ENCODE measurements at places on chromosomes 6 and 20.

DNA sequence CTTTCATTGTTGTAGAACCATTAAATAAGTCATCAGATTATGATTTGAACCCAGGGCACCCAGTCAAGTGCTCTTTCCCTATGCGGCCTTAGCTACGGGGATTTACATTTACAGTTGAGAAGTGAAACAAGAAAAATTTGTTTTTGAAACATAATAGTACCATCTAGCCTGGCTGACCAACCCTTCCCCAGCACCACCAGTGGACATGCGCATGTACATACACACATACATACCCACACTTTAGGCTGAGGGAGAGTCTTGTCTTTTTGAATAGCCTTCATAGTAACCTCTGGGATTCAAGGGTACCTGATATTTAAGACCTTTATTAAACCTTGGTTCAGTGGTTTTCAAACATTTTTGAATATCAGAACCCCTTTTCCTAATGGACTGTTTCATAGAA, 33.8 kb downstream of the SCAND1 start:
- DNase-seq: no peak

DNA sequence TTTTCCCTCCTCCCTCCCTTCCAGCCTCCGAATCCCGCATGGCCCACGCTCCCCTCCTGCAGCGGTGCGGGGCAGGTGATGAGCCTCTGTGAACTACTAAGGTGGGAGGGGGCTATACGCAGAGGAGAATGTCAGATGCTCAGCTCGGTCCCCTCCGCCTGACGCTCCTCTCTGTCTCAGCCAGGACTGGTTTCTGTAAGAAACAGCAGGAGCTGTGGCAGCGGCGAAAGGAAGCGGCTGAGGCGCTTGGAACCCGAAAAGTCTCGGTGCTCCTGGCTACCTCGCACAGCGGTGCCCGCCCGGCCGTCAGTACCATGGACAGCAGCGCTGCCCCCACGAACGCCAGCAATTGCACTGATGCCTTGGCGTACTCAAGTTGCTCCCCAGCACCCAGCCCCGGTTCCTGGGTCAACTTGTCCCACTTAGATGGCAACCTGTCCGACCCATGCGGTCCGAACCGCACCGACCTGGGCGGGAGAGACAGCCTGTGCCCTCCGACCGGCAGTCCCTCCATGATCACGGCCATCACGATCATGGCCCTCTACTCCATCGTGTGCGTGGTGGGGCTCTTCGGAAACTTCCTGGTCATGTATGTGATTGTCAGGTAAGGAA, at the start of gene OPRM1:
Gene OPRM1, plus strand, starts transcription at position 10 of the 612 bp plus-strand sequence. Its CDS starts 305 bp downstream, at position 315.
- DNase-seq: peak; percentile 17

DNA sequence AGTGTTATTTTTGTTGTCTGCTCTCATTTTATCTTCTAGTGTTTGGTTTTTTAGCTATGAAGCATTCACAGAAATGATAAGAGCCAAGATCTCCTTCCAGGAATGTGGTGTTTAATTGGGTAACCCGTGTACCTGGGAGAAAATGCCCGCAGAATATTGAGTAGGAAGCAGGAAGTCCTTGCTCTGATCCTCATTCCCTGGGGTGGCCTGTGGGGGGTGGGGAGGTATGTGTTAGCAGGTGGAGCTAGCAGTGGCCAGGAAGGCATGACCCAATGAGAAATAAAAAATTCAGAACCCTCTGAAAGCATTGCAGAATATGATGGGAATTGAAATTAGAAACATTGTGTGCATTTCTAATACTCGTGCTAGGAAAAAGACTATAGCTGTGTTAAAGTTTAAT, 100.8 kb downstream of the DTD1 start:
- DNase-seq: no peak

GRCh38 chr6:36912586-36912985, 26.8 kb downstream of the C6orf89 start:
- DNase-seq: peak; percentile 24

GRCh38 chr20:19758501-19759331, 658 bp downstream of the RIN2 start:
- DNase-seq: no peak

All from stimulated activated CD4-positive, alpha-beta T cell treated with anti-CD3 and anti-CD28 coated beads, Interleukin-12 subunit alpha, Interleukin-12 subunit beta, amount 100 ng/mL, for 4 hours (primary cell).